HFFc6 (cell line): ENCODE measurements at places on chromosomes 12 and 14. TPM values are rescaled to one million over a fixed set of nuclear protein-coding genes. Genes with fewer than 3 reads are reported as not detected.

CLEC2A gene
- total RNA-seq, result not detected in 3 replicates

RPL10L gene
- total RNA-seq, result not detected in 3 replicates

MUCL1 gene
- total RNA-seq, result not detected in 3 replicates

COPZ1 gene
- total RNA-seq, result 184 to 210 TPM (median 206 TPM) in 3 replicates

KRT83 gene
- not detected in 3 replicates for total RNA-seq

STX2 gene
- 32.7 to 38.8 TPM (median 34.6 TPM) in 3 replicates for total RNA-seq

PRH2 gene
- not detected in 3 replicates for total RNA-seq

VRK1 gene
- 15.3 and 17.0 TPM in 2 replicates for total RNA-seq

RECQL gene
- 30.5 to 42.3 TPM (median 40.8 TPM) in 3 replicates for total RNA-seq

NRXN3 gene
- 0.24 TPM in 1 of 3 replicates, not detected in the others for total RNA-seq

TNFRSF1A gene
- 106 to 117 TPM (median 112 TPM) in 3 replicates for total RNA-seq

LALBA gene
- not detected in 2 replicates for total RNA-seq

GRCh38 chr14:77002889-77003288 is 25.6 kb downstream of the IRF2BPL start:
- DNase-seq, result no peak

DNA sequence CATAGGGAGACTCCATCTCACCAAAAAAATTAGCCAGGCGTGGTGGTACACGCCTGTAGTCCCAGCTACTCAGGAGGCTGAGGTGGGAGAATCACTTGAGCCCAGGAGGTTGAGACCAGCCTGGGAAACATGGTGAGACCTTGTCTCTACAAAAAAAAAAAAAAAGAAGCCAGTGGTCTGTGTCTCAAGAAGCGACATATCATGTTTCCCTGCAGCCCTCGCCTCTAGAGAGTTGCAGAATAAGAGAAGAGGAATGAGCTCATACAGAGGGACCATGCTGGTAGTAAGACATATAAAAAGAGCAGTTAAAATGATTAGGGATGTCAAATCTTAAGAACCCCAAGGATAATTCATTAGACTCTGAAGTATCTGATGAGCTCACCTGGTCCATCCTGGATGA is 39.4 kb upstream of the BICDL1 start:
- DNase-seq, result no peak

DNA sequence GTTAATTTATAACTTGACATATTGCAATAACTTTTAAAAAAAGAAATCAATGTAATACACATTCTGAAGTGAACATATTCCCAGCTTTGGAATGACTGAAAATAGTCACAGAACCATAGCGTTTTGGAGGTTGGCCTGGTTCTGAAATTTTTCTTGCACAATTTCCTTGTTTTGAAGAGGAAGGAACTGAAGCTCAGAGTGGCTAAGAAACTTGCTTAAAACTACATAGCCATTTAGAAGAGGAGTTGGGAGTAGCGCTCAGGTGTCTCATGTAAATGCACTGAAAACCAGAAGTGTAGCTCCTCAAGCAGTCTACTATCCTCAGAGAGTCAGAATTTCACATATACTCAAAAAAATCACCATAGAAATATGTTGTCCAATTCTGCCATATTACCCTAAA is 41.2 kb downstream of the SLC38A1 start:
- no peak for DNase-seq

- peak; percentile 57 for DNase-seq
These were observed 90.2 kb downstream of the FUT8 start for GRCh38 chr14:65502676-65503124.

GRCh38 chr12:96720363-96720705 is 186.7 kb upstream of the NEDD1 start:
- DNase-seq, result no peak

GRCh38 chr14:62158779-62159178 is 396.6 kb downstream of the SNAPC1 start:
- DNase-seq, result no peak

GRCh38 chr12:108773798-108774788 is 42.8 kb upstream of the CORO1C start:
- peak; percentile 80 for DNase-seq

DNA sequence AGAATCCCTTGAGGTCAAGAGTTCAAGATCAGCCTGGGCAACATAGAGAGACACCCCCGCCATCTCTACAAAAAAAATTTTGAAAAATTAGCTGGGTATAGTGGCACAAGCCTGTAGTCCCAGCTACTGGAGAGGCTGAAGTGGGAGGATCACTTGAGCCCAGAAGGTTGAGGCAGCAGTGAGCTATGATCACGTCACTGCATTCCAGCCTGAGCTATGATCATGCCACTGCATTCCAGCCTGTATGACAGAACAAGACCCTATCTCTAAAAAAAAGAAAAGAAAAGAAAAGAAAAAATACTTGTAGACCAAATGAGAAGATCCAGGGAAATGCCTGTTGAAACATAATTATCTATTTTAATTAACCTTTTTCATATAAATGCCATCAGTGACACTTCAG is 93.8 kb upstream of the MDM1 start:
- DNase-seq, result peak; percentile 61

DNA sequence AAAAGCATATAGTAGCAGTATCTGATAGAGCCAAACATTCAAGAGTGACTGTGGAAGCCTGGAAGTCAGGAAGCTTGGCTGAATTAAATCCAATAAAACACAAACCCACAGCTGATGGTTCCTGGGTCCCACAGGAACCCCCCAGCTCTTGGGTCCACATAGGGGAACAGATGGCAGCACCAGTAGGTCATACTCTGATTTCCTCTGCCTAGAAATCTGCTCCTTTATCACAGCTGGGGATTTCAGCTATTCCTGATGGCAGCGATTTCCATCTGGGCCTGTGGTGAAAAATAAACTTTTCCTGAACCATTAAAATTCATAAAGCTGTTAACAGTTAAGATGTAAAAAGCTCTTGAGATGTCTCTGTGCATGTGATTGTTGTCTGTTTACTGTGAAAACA is 202.0 kb upstream of the FRMD6 start:
- DNase-seq, result no peak

- no peak for DNase-seq
These were observed 11.9 kb downstream of the PLEKHG6 start for GRCh38 chr12:6322352-6322751.

GRCh38 chr14:71579331-71579730 is 352.9 kb upstream of the RGS6 start:
- no peak for DNase-seq

DNA sequence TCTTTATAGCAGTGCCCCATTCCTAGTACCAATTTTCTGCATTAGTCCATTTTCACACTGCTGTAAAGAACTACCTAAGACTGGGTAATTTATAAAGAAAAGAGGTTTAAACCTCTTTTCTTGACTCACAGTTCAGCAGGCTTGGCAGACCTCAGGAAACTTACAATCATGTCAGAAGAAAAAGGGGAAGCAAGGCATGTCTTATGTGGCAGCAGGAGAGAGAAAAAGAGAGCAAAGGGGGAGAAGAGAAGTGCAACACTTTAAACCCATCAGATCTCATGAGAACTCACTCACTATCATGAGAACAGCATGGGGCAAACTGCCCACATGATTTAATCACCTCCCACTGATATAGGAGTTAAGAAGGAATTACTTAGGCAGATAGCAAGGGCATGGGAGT is 101.6 kb upstream of the PLEKHG7 start:
- no peak for DNase-seq

DNA sequence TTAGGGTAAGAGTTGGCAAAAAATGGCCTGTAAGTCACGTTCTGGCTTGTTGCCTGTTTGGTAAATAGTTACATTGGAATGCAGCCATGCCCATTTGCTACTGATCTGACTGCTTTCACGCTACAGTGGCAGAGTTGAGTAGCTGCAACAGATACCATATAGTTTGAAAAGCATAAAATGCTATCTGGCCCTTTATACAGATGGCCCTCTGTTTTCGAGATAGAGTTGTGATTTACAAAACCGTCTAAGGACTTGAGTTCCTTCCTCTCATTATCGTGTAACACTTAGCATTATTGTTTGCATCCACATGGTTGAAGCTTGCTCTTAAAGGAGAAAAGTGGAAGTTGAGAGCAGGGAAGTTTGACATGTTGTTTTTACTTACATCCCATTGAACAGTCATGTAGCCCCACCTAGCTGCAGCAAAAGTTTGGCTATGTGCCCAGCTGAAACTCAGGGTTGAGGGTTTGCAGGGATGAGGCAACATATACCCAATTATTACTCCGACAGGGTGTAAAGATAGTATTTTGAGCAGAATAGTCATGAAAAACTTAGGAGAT is 11.3 kb upstream of the SCFD1 start:
- DNase-seq, result peak; percentile 28

DNA sequence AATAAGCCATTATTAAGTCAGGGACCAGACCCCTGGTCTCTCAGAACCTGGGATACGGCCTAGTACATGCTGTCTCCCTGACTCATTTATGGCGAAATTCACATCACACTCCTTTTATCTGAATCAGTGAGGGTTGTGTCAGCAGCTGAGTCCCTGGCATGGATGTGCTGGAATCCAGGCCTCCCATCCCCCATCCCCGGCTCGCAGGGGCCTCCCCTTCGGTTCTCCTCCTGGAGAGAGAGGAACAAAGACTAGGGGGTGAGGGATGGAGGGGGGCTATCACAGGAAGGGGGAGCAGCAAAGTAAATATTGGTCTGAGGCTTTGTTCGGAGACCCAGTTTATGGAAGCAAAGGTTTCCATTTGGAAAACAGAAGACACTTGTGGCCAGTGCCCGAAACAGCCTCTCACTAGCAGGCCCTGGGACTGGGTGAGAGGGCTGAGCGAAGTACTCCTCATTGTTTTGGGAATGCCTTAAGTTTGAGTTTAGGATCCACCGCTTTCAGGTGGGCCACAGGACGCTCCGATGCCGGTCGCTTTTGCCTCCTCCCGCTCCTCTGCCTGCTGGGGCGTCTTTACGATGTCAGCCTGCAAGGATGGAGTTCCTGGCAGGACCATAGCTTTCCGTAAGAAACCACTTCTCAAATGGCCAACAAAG is 145.0 kb downstream of the PRKCH start:
- peak; percentile 88 for DNase-seq

- no peak for DNase-seq
These were observed 199.4 kb upstream of the FOXN3 start for GRCh38 chr14:89616425-89616824.

- DNase-seq, result no peak
These were observed 19.2 kb downstream of the DNM1L start for GRCh38 chr12:32698285-32698684.

GRCh38 chr12:125491553-125491952 is 426.3 kb downstream of the AACS start:
- DNase-seq, result no peak

DNA sequence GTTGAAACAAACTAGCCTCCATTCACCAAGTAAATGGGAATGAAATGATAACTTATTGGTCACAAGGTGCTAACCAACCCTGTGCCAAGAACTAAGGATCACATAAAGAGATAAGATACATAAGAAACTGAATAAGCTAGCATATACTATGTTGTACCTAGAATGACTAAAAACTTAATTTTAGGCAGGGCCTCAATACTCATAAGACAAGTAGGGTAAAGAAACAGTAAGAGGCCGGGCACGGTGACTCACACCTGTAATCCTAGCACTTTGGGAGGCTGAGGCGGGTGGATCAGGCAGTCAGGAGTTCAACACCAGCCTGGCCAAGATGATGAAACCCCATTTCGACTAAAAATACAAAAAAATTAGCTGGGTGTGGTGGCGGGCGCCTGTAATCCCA is 17.7 kb downstream of the GDF11 start:
- no peak for DNase-seq

GRCh38 chr12:2152134-2152533 is 99.3 kb downstream of the CACNA1C start:
- DNase-seq, result no peak

- no peak for DNase-seq
These were observed 3.6 kb downstream of the ABCD4 start for GRCh38 chr14:74299061-74299545.

- DNase-seq, result no peak
These were observed 210.1 kb upstream of the EEA1 start for GRCh38 chr12:93139028-93139665.
